ENCODE measurements at places on chromosomes 2 and 18. TPM values are rescaled to one million over a fixed set of nuclear protein-coding genes. Genes with fewer than 3 reads are reported as not detected.
A peak's percentile ranks its signal among the peaks of the same experiment; 100 is the strongest.

GRCh38 chr2:62783679-62784078 lies 78.2 kb downstream of the EHBP1 start:
- no peak for DNase-seq

DNA sequence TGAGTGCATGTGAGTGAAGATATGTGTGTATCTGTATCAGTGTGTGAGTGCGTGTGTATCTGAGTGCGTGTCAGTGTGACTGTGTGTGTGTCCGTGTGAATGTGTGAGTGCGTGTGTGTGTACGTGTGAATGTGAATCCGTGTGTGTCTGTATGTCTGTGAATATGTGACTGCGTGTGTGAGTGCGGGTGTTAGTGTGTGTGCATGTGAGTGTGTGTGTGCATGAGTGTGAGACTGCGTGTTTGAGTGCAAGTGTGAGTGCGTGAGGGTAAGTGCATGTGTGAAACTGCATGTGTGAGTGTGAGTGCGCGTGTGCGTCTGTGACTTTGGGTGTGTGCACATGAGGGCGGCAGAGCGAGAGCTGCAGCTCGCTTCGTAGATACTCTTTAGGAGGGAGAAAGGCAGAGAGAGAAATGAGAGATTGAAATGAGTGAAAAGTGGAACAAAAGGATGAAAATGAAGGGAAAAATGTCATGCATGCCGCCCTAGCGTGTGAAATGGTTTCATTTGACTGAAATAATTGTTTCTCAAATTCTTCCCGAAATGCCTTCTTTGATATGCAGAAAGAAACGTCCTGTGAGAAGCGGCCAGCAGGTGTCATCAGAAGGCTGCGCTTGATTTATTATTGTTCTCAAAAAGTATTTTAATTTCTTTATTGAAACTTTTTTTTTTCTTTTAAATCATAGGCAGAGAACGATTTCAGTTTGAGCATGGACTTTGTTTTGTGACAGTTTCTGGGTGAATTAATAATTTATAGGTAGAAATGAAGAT lies 25.6 kb downstream of the ZNF407 start:
- DNase-seq = no peak

DNA sequence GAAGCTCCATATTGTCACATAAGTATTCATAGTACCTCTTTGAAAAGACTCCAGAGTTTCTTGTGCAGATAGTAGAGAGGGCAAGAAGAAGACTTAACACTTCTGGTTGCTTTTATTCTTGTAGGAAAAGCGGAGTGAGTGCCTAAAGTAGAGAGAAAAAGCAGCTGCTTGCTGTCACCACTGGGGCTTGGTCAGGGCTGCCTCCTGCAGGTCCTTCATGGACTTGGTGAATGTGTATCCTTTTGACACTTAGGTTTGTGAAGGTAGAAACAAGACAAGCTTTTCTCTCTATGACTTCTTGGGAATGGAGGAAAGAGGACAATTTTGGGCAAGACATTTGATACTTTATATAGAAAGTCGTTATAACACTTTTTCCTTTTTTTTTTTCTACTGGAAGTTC lies 312.8 kb upstream of the FANCL start:
- DNase-seq = no peak

FECH gene
- 28.7 TPM for total RNA-seq

DNA sequence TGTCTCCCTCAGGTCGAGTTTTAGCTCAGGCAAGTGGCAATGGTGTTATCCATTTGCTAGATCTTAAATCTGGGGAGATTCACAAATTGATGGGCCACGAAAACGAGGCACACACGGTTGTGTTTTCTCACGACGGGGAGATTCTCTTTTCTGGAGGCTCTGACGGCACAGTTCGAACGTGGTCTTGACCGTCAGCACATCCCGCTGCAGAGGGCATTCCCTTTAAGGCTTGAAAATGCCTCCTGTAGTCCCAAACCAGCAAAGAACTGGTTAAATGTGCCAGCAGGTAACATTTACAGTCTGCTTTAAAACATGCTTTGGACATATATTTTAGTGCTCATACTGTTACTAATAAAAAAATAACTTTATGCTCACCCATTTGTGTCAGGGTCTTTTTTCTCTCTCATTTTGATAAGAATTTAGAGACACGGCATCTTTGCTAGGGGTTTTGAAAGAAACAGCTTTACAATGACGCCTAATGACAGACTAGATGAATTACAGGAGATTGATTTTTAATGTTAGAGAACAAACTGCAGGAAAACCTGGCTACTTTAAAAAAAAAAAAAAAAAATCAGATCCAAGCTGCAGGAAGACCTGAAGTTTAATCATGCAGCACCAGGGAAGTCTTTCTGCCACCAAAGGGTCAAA lies 602 bp upstream of the VWC2L start:
- no peak for DNase-seq

GRCh38 chr2:29405266-29405665 lies 290.1 kb downstream of the CLIP4 start:
- DNase-seq = no peak

ASIC4 gene
- total RNA-seq = 0.32 TPM

- no peak for DNase-seq
Observed at GRCh38 chr2:20307311-20307710, 43.3 kb downstream of the PUM2 start.

SLC39A6 gene
- 92.3 TPM for total RNA-seq

DNA sequence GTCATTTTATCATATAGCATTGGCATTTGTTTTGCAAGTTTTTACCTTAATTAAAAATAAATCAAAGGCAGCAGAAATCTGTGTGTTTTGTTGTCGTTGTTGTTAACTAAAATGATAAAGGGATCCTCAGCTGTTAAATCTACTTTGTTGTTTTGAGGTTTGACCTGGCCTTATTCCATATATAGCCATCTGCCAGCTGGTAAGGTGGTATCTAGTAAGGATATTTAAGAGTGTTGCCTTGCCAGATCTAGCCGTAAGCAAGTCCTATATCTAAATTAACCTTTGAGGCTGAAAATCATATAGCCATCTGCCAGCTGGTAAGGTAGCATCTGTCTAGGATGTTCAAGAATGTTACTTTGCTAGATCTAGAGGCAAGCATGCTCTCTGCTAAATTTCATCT lies 56.6 kb downstream of the BMPR2 start:
- DNase-seq = no peak

FBXO48 gene
- total RNA-seq = 1.2 TPM

CLEC4F gene
- not detected for total RNA-seq

DNA sequence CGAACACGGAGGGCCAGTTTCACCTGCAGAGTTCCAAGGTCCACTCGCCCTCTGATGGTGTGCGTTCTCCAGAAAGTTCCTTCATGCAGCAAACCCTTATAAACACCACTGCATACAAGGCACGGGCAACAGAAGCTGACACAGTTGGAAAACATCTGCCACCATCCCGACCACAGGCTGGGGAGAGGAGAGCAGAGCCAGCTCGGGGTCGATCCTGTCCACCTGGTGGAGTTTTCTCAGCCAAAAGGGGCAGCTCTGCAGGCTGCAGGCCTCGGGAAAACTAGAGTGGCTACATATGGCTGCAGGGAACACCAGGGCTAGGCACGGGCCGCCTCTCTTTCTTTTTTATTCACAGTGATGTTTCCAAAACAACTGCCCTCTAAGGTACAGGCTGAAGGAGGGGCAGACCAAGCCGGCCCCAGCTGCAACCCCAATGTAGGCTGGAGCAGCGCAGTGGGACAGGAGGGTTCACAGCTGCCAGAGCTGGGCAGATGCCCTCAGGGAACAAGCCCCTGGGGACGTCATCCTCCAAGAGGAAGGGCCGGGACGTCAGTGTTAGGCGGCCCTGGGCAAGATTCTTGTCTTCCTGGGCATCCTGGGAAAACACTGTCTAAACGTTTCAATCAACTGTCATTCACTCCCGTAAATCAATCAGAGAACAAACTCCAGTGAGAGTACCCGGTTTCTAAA lies 274.7 kb downstream of the TWIST2 start:
- no peak for DNase-seq

DNA sequence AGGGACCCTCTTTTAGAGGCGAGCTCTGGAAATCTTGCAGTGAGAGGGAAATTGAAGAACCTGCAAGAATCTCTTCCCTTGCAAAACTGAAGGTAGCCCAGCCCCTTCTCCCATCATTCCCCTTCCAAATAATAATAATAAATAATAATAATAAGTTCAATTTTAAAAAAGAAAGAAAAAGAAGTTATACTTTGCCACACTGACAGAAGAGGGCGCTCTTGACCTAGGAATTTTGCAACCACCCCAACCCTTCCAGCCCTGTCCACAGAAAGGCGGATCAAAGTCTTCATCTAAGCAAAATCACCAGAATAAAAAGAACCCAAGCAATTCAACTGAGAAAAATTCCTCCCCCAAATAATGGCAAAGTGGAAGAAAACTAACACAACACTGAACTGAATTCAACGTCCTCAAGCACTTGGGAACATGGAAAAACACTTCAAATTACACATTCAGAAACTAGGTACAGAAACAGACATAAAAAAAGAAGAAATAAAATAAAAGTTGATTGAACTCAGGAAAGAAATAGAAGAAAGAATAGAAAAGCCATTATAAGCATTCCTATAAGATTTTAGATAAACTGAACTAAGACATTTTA lies 98.9 kb upstream of the GLS start:
- no peak for DNase-seq

DNA sequence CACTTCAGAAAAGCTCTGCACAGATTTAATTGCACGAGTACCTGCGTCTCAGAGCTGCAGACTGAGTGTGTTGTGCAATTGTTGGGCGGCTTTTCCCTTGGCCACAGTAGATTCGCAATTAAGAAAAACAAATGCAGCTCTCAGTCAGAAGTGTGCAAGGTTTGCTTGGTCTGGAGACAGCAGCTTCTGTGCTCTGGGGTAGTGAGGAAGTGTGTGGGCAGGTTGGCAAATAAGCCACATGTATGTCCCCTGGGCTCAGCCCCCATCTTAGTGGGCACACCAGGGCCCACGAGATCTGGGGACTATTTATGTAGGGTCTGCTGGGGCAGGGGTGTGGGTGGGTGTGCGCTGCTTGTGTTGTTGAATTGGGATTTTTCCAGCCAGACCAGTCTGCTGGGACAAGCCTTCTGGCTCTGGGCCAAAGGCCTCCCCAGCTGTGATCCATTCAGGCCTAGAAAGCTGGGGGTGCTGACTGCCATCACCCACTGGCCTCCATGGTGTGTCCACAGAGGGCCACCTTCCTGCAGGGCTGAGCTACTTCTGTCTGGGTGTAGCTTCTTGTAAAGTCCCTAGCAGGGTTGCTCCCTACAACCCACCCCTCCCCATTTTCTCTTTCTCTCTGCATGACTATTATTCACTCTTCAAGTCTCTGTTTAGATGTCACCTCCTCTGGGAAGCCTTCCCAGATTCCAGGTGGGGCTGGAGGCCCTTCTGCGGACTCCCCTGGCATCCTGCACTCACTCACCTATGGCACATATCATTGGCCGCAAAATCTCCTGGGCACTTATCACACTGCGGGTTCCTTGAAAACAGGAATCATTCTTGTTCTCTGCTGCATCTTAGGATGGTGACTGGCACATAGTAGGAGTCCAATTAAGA lies 67.8 kb downstream of the ODC1 start:
- DNase-seq = no peak

CCDC74A gene
- total RNA-seq = 6.2 TPM

OSR1 gene
- total RNA-seq = 93.7 TPM

DNA sequence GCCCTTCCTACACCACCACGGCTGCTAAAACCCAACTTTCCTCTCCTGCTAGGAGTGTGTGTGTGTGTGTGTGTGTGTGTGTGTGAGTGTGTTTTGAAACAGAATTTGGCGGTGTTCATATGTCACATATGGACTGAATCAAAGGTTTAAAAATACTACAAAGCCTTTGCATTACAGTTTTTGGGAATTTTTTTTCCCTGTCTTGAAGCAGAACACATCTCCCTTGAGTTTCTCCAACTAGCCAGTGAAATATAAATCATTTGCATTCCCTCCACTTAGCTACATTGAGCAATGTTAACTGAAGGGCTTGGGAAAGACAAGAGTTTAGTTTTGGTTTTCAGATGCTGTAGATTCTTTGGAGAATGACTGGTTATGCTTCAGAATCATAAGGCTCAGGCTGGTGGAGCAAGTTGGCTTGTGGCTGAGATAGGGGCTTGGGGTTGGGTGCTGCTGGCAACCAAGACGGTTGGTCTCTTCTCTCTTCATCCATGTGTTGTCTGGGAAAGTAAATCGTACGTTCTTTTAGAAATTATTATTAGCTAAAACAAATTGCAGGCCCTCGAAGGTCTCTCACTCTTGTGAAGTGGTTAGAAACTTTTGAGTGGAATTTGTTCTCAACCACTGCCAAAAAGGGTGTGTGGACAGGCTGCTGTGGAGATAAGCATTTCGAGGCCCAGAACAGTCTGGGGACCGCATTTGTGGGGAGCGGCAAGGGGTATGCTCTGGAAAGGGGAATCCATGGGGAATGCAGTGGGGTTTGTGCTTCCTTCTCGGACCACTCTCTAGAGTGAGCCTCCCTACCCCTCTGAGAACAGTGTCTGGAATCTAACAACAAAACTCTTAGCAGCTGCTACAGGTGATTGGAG lies 1.4 kb downstream of the NRP2 start:
- DNase-seq = no peak

- no peak for DNase-seq
Observed at GRCh38 chr18:11780042-11780441, 71.2 kb upstream of the CHMP1B start.

MC5R gene
- total RNA-seq = not detected

GRCh38 chr2:175431101-175431946 lies 249.8 kb upstream of the ATP5MC3 start:
- DNase-seq = no peak

MEP1B gene
- 0.11 TPM for total RNA-seq

NFATC1 gene
- total RNA-seq = 11.3 TPM

DNA sequence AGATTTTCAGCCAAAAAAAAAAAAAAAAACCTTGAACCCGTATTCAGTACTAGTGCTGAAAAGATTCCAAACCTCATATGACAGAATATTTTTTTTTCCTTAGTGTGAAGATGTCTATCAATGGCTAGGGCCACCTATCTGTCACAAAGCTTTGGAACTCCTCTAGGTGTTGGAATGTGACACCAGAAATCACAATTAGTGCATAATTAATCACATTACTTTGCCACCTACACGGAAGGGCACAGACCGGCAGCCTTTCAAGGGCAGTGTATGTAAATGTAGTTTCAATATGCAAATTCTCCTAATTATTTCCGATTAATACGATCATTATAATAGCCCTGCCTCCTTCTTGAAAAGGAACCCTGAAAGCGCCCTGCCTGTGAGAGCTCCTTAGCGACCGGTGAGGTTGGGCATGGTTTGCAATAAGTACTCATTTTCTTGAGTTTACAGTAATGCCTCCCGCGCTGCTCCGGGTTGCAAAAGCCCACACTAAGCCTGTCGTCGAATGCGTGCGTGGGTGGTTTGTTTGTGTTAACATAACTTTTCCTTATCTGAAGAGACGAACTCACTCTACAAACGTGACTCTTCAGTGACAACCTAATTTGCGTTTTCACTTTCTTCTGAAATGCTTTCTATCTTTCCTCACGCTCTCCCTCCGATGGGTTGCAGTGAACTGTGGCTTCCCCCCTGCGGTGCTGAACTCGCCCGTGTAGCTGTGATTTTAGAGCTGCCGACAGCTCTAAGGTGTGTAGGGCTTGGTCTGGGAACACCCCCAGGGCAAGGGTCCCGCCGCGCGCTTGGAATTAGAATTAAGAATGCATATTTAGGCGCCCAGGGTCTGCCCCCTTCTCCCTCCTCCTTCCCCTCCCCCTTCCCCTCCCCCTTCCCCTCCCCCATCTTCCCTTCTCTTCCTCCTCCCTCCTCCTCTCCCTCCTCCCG lies 765 bp upstream of the ID2 start:
- peak; percentile 70 for DNase-seq

- DNase-seq = no peak
Observed at GRCh38 chr18:32300914-32301313, 111.1 kb downstream of the MEP1B start.

- DNase-seq = no peak
Observed at GRCh38 chr2:5528706-5529105, 163.5 kb upstream of the SOX11 start.

All from urinary bladder (tissue), 4 donors.